IMR-90 (cell line): ENCODE measurements at places on chromosomes 1 and 21. TPM values are rescaled to one million over a fixed set of nuclear protein-coding genes. Genes with fewer than 3 reads are reported as not detected.

DNA sequence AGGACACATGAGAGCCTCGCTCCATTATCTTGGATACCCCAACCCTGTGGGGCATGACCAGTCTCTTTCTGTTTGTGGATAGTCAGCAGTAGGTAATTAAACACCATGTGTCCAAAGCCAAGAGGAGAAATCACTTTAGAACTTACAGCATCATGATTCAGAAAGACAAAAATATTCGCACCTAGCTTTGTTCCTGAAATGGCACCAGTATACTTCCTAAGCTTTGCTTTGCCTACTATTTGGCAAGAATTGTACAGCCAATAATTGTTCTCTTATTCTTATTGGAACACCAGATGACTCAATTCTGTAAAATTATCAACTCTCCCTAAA lies 24.2 kb downstream of the TNFRSF9 start:
- no peak for DNase-seq

- no peak for DNase-seq
Observed at GRCh38 chr1:80048716-80049115, 1042.2 kb upstream of the ADGRL4 start.

Gene LAMB3
- 1.6 and 2.1 TPM in 2 replicates for polyA plus RNA-seq

Gene SLC6A17
- 0.82 and 1.8 TPM in 2 replicates for polyA plus RNA-seq

GRCh38 chr1:152388889-152389288 lies 25.2 kb downstream of the CRNN start:
- DNase-seq = no peak

DNA sequence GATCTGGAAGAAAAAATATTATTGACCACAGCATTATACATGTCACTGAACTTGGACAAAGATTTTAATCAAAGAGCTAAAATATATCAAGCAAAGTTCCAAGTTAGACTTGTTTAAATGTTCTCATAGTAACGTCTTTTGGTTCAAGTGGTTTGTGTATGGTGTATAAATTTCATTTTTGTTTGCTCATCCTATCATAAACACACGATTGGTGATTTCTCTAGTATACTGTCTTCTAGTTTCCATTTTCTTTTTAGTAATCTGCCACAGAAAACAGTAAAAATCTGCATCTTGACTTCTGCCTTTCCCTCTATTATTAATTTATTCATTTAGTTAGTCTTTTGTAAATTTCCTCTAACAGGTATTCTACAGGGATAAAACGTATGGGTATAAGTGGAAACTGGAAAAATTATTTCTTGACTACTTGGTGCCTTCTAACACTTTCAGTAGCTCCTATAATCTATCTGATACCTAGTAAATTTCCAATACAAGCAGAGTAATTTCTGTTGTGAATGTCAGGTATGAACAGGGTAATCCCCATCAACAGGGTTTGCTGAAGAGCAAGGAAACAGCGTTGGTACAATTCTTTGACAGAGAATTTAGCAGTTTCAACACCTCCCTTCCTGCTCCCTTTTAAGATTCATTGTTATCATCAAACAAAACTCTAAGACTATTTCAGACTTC lies 268.0 kb downstream of the PTPRC start:
- no peak for DNase-seq

- DNase-seq = peak; percentile 88
Observed at GRCh38 chr1:225772323-225772768, 5.3 kb upstream of the SRP9 start.

DNA sequence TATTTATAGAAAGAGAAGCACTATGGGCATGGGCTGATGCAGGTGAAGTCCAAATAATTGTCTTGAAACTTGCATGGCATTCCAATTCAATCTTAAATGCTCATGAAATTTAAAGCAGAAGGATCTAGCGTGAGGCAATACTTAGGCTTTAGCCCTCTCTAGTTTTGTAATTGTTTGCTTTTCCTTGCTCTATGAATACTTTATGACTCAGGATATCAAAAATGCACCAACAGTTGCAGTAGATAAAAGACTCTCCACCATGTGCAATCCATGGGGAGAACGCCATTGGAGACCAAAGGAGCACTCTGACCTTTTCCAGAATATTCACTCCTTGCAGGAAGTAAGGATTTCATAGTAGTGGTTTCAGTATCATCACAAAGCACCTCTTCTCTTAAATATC lies 436.4 kb downstream of the LRRIQ3 start:
- no peak for DNase-seq

DNA sequence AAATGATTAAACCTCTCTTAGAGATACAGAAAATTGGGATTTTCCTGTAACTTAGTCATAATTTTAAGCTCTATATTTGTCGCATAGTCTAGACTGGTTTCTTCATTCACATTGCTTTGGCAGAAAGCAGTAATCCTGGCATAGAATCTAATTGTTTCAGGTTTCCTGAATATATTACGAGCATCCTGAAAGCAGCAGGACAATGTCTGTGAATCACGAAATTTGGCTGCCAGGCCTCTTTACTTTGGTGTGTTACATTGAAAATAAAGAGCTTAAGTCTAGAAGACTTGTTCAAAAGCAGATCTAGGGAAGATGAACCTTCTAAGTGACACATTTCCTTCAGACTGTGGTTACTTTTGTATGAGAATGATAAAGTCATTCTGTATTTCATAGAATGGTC lies 72.2 kb downstream of the TDRD5 start:
- no peak for DNase-seq

DNA sequence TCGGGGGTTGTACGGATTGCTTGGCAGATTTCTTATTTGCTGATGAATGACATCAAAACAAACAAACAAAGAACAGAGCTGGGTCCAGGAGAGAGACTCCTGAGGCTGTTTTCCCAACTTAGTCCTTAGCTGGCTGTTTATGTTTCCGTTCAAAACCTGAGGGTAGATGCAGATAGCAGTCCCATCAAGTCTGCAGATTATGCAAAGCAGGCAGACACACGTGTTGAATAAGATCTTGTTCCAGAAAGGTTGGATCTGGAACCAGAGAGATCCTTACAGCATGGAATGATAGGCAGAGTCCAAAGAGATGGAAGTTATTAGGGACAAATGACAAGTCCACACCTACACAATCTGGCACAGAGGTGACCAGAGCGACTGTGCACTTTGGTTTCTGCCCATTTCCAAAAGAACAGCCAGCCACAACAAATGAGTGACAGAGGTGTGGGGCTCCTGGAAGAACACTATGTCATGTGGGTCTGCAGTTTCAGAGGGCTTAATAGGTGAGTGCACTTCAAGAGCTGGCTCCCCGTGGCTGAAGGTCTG lies 65.5 kb downstream of the MAN1C1 start:
- DNase-seq = no peak

DNA sequence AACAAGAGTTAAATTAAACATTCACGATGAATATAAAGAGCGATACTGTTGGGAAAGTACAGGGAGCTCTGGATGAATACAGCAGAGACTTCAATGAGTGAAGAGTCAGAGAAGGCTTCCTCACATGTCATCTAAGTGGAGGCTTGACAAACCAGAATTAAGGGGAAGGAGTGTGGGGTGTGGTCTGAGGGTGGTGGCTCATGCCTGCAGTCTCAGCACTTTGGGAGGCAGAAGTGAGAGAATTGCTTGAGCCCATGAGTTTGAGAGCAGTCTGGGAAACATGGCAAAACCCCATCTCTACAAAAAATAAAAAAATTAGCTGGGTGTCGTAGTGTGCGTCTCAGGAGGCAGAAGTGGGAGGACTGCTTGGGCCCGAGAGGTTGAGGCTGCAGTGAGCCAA lies 8.7 kb downstream of the SDHB start:
- no peak for DNase-seq

Gene ZFP69B
- polyA plus RNA-seq = 2.2 and 3.1 TPM in 2 replicates

Gene HPDL
- 1.1 and 1.5 TPM in 2 replicates for polyA plus RNA-seq

Gene RGS5
- 21.4 and 23.7 TPM in 2 replicates for polyA plus RNA-seq

Gene LRRN2
- not detected in 2 replicates for polyA plus RNA-seq

DNA sequence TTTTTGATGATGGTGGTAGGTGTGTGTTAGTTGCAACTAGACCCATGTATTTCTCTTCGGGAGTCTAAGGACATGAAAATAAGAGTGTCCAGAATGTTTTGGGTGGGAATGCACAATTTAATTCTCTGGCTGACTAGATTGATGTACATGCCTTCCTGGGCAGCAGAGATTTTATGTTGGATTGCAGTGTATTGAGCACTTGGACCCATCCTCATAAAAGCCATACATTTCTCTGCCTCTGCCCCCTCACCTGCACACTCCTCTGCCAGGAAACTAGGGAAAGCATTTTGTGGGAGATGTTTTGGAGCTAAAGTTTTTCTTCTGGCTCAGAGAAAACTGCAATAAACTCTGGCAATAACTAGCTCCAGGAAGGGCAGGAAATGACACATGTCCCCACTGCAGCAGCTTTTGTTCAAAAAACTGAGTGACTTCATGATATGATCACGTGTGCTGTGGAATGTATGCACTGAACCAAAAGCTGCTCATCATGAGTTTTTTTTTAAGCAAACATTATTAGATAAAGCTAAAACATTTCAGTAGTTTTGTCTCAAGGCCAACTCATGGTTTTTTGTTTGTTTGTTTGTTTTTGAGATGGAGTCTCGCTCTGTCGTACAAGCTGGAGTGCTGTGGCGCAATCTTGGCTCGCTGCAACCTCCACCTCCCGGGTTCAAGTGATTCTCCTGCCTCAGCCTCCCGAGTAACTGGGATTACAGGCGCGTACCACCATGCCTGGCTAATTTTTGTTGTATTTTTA lies 17.6 kb downstream of the RIT1 start:
- DNase-seq = peak; percentile 91

DNA sequence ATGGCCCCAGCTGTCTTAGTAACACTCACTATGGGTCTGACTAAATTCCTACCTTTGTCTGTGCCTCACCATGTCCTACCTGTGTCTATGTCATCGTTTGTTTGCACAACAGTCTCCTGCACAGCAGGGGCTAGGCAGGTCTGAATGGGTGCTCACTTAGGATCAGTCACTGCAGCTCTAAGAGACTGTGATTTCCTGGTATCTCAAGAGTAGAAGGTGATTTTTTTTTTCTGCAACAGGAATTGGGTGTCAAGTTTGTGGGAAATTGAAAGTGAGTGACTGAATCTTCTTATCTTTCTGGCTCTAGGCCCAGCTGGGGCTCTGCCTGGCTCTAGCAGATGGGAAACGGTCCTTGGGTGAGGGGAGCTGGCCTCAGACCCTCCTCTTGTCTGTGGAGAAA lies 46.4 kb upstream of the TRABD2B start:
- no peak for DNase-seq

- no peak for DNase-seq
Observed at GRCh38 chr1:199700551-199700950, 327.0 kb upstream of the NR5A2 start.

DNA sequence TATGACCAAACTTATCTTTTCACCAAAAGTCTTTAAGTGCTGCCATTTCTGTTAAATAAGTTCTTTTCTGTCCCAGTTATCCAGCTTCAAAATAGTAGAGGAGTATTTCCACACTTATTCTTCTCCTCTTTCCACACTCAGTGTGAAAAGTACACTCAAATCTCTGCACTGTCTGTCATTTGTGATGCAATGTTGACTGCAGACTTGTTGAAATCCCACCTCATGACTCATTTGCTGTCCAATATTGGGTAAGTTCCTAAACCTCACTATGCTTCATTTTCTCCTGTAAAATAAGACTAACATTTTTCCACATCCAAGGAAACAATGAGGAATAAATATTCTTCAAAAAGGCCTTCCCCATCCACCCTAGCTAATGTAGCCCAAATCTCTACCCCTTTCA lies 17.5 kb downstream of the LRRIQ3 start:
- peak; percentile 63 for DNase-seq
